DMS79 (cell line): ENCODE measurements at places on chromosomes 16 and 17.

GRCh38 chr16:27543801-27544200 is 5.9 kb downstream of the GTF3C1 start:
- DNase-seq, result no peak

- DNase-seq, result no peak
Observed at GRCh38 chr17:10234033-10234432, 35.6 kb upstream of the GAS7 start.

GRCh38 chr16:53323924-53324323 is 110.3 kb upstream of the RBL2 start:
- DNase-seq, result no peak

DNA sequence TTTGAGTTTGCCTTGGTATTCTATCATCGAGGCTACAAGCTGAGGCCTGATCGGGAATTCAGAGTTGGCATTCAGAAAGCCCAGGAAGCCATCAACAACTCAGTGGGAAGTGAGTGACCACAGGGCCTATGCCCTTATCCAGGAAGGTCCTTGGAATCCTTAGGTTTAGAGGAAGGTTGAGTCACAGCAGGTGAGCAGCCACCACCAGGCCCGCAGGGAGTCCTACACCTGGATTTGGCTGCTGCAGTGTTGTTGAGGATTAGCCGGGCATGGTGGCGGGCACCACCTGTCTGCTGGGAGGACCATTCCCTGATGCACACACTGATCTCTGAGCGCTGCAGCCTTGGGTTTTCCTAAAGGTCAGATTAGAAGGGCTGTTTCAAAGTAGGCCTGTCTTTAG is 5.2 kb downstream of the ODAD4 start:
- DNase-seq, result no peak

- no peak for DNase-seq
Observed at GRCh38 chr16:60363566-60363965, 1629.5 kb upstream of the GOT2 start.

DNA sequence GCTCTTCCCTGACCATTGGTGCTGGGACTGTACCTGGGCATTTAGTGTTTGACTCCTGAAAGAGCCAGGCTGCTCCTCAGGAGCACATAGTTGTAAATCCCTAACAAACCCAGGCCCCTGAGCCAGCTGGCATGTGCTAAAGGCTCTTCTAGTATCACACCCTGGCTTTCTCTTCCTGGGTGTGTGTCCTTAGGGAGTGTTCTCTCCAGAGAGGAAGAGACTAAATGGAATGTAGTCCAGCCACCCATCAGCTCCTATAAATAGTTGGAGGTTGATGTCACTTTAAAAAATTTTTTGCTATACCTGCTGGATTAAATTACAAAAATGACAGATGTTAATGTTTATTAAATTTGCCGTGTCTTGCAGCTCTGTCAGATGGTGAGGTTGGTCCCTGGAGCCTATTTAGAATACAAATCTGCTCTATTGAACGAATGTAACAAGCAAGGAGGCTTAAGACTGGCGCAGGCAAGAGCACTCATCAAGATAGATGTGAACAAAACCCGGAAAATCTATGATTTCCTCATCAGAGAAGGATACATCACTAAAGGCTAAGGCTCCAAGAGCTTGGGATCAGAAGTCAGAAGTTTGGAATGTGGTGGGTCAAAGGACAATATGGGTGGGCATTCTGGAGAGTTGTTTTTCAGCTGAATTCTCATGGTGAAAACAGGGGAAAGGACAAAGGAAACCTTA is 13.1 kb upstream of the DUSP14 start:
- no peak for DNase-seq

- DNase-seq, result no peak
Observed at GRCh38 chr17:7509937-7510336, 25.8 kb downstream of the POLR2A start.

- no peak for DNase-seq
Observed at GRCh38 chr17:72985882-72986720, 106.4 kb downstream of the SLC39A11 start.

- no peak for DNase-seq
Observed at GRCh38 chr17:65064452-65065019, 8.0 kb upstream of the GNA13 start.

DNA sequence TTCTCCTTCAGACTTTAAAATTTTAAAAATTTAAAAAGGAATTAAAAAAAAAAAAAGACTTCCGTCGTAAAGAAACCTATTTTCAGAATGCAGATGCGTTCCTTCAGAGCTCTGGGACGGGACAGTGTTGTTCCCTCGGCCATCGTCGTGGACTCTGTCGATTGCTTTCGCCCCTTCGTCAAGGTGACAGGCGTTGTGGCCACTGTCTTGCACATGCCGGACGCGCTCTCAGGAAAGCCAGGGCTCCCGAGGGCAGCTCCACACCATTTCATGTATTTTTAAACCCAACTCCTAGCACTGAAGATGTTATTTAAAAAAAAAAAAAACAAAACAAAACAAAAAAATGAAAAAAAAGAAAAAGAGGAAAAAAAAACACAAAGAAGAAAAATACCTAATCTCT is 22.3 kb downstream of the TMC6 start:
- no peak for DNase-seq

DNA sequence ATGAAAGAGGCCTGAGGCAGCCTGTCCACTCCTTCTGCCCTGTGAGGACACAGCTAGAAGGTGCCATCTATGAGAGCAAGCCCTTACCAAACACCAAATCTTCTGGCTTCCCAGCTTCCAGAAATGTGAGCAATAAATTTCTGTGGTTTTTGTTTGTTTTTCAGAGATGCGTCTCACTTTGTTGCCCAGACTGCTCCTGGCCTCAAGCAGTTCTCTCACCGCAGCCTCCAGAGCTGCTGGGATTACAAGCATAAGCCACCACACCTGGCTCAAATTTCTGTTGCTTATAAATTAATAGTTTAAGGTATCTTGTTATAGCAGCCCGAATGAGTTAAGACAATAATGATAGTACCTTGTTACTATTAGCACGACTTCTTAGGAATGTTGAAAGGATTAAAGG is 12.5 kb upstream of the SLC16A11 start:
- DNase-seq, result no peak

DNA sequence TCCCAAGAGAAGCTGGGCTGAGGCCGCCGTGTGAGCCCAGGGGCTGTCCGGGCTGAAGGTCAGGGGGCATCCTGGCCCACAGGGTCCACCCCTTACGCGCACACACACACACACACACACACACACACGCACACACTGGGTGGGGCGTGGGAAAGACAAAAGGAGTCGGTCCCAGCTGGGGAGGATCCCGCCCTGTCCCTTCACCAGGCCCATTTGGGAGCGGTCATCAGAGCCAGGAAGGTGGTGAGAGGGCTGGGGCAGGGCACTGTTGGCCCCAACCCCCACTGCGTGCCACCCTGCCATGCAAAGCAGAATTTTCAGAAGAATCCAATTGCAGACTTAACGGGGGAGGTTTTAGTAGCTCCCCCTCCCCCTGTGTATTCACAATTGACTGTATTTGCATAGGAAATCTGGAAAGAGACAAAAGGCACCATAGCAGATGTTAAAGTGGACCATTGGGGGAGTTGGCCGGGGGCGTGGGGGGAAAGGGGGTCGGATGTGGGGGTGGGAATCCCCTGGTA is 11.3 kb upstream of the CD300A start:
- no peak for DNase-seq

DNA sequence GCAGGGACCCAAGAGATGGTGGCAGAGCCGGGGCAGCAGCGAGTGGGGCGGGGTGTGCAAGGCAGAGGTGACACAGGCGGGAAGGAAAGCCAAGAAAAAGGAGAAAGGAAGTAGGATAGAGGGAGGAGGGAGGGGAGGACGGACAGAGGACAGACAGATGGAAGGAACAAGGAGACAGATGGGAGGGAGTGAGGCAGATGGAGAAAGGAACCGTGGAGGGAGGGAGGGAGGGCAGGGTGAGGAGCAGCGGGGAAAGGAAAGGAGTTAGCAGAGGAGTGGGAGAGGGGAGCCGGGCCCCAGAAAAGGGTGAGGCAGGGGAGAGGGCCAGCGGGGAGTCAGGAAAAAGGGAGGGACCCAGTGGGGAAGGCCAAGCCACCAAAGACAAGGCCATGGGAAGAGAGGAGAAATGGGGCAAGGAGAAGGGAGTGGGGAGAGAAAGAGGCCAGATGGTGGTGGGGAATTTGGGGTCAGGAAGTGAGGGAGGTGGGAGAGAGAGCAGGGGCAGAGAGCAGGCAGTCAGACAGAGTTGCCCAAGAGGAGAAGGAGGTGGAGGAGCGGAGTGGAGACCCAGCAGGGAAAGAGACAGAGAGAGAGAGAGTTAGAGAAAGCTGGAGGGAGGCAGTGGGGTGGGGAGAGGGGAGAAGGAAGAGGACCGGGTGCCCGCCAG is 13.2 kb upstream of the ASGR1 start:
- no peak for DNase-seq

- DNase-seq, result no peak
Observed at GRCh38 chr17:50314456-50315011, 31.4 kb upstream of the XYLT2 start.

GRCh38 chr16:1895068-1895467 is 23.1 kb upstream of the MEIOB start:
- no peak for DNase-seq

- no peak for DNase-seq
Observed at GRCh38 chr16:21277927-21278706, at the start of gene CRYM. TSS of gene CRYM (minus strand) at chr16:21278290. CDS start at chr16:21278251, 39 bp downstream.

DNA sequence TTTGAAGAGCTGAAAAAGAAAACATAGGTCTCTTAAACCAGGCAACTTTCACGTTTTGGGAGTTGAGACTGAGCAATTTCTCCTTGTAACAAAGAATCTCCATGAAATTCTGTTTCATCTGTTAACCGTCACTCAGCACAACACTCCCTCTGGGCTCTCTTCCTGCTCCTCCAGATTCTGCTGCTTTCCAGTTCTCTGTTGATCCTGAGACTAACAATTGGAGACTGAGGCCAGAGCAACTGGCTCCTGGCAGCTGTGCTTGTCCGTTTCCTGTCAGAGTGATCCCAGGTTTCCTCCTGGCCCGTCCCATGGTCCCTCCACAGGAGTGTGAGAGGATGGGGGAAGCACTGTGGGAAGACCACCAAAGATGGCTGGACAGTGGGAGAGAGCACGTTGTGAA is 32.5 kb downstream of the IST1 start:
- no peak for DNase-seq

- DNase-seq, result no peak
Observed at GRCh38 chr16:66520406-66521170, 29.3 kb downstream of the TK2 start.

- no peak for DNase-seq
Observed at GRCh38 chr17:36048066-36048465, 16.0 kb upstream of the CCL18 start.

GRCh38 chr16:23952128-23952970 is 116.6 kb downstream of the PRKCB start:
- DNase-seq, result no peak

GRCh38 chr17:68257934-68258333 is 10.1 kb downstream of the AMZ2 start:
- no peak for DNase-seq

DNA sequence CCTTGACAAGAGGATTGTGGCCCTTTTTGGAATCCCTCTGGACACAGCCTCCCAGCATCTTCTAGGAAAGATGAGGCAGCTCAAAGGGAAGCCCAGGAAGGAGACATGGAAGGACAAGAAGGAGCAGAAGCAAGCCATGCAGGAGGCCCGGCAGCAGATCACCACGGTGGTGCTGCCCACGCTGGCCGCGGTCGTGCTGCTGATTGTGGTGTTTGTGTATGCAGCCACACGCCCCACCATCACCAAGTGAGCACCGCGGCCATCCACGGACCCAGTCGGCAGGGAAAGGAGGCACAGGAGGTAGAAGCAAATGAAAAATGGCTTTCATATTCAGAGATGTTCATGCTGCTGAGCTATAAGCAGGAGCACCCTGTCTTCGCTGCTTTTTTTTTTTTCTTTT is 10.9 kb upstream of the MEIOC start:
- no peak for DNase-seq

DNA sequence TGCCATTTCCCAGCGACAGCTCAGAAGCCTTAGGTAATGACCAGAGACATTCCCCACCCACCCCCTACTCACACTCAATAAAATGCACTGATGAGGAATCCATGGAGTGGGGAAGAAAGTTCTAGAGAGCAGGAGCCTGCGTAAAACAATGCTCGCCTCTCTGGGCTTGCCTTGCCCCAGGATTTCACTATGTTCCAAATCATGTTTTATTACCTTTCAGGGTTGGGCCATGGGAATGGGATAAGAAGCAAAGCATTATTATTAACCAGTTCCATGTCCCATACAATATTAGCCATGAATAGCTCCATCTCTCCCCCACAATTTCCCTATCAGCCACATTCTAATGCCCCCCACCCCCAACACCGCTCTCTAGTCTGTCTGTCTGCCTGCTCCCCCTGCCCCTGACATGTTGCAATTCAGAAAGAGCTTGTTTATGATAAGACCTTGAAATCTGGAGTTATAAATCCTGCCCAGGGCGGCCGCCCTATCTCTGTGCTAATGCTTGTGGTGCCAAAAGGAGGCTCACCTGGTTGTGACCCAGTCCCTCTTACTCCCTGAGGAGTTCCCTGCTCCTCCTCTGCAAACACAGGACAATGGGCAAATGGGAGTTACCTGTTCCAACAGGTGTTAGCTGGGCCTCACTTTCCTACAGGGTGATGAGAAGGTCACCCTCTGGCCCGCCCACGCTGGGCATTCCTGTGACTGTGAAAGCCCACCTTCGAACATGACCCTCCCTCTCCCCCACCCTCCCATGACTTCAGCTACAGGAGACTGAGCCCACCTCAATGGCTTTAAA is 28.0 kb upstream of the DDX52 start:
- DNase-seq, result no peak

GRCh38 chr16:24471561-24472350 is 67.6 kb upstream of the RBBP6 start:
- DNase-seq, result peak; percentile 43

DNA sequence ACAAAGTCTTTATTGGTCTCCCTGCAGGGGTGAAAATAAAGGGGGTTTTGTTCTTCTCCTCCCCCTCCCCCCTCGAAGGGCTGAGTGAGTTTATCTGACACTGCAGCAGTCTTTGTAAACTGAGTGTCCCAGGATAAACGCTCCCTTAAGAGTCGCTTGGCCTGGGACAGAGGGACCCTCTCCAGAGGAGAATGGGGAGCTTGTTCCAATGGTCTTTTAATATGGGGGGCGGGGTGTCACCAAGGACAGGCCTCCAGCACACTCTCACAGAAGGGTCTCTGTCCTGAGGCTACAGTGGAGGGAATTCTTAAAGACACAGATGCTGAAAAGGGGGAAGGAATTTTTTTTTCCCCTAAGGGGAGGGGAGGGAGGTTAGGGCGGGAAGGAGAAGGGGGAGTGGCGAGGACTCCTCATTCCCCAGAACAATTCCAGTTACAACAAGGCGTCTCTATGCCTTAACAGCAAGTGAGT is 455.5 kb downstream of the SOX9 start:
- DNase-seq, result no peak

GRCh38 chr16:72848759-72849664 is 198.9 kb downstream of the ZFHX3 start:
- peak; percentile 71 for DNase-seq

GRCh38 chr16:85905110-85906095 is 6.4 kb downstream of the IRF8 start:
- DNase-seq, result no peak

- peak; percentile 25 for DNase-seq
Observed at GRCh38 chr17:44557651-44558285, 484 bp downstream of the FZD2 start.

DNA sequence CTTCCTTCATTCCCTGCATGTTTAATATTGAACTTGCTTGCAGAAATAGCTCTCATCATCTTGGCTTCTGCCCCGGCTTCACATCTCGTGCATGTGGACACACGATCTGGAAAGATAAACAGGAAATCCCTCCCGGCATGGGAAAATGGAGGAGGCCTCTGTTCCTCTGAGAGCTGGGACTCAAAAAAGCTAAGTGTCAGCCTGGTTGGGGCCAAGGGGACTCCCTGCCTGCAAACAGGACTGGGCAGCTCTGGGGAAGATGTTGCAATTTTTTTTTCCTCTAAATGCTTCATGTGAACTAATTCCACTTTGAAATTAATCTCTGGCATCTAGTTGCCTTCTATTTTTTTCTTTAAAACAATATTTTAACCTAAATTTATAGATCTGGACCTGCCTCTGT is 24.8 kb downstream of the ITPRIPL2 start:
- no peak for DNase-seq
